ENCODE measurements at places on chromosomes 16 and 17.

DNA sequence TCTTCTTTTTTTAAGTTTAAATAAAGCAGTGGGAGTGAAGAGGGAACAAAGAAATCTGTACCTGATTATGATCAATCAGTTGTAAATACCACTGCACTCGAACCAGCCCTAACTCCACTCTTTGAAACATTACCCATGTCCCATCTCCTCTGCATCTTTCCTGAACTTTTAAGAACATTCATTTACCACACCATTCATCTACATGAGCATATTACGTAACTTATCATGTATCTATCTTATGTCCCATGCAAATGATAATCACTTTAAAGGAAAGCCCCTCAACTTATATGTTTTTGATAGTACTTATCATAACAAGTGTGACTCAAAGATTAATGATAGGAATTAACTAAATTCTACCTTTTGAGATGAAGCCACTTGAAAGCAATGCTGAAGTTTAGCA lies 10.7 kb upstream of the BRIP1 start:
- no peak for DNase-seq

GRCh38 chr17:29562615-29563014 lies 4.2 kb downstream of the ABHD15 start:
- DNase-seq, result no peak

DNA sequence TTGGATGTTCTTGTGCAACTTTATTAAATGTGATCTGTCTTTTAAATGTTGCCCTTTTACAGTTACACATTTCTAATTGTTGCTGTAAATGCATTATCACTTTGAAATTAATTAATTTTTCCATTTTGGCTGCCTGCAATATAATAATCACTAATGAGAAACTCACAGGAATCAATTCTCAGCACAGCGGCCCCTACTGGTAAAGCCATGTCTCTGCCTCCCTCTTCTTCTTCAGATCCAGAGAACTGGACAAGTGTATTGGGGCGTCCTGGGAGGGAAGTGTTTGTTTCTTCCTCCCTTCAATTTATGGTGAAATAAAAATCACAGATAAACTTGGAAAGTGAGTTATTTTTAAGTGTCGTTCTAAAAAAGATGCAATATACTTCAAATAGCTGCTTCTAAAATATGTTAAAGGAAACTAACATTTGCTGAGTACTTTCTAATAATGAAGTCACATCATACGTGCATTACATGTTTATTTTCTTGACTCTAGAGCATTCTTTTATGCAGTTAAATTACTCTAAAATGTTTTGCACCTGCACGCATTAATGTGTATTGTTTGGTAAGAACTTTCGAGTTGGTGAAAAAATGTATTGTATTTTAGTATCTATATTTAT lies 338.0 kb downstream of the WWOX start:
- DNase-seq, result peak; percentile 8

GRCh38 chr16:17474037-17474436 lies 3.3 kb upstream of the XYLT1 start:
- no peak for DNase-seq

DNA sequence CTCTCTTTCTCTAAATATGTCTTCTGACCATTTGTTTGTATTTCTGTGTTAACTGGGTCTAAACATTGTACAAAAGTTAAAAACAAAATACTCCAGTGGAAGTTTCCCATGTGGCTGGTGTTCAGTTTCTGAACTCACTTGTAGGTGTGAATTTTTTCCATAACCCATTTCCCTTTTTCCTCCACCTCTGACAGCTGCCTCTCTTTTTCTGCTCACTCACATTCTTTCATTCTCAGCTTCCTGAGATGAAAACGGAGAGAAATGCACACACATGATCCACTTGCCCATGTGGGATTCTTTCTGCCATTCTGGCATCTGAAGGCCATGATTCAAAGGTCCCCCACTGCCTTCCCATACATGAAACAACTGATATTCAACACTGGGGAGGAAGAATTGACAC lies 41.1 kb upstream of the ACSM2B start:
- DNase-seq, result no peak

GRCh38 chr16:787978-788398 lies at the start of gene RPUSD1:
Gene RPUSD1 (minus strand): TSS chr16:788381. CDS start chr16:787737, 644 bp downstream.
- DNase-seq, result no peak

GRCh38 chr17:41621916-41622315 lies 2.5 kb downstream of the KRT17 start:
- DNase-seq, result no peak

GRCh38 chr17:80451104-80451775 lies 25.2 kb downstream of the NPTX1 start:
- DNase-seq, result no peak

DNA sequence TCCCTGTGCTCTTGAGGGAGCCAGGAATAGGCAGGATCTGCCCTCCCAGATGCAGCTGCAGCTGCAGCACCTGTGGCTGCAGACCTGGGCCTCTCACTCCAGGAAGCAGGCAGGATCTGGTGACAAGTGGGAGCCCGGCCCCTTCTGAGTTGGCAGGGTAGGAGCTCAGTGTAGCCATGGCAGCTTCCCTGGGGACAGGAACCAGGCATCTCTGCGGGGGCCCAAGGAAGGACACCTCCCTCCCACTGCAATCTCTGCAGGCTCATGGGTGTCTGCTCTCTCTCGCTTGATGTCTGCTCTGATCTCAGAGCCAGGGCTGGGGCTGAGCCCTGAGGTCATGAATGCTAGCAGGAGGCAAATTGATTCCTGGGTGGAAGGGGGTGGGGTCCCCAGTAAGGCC lies 592.5 kb upstream of the CA10 start:
- no peak for DNase-seq

DNA sequence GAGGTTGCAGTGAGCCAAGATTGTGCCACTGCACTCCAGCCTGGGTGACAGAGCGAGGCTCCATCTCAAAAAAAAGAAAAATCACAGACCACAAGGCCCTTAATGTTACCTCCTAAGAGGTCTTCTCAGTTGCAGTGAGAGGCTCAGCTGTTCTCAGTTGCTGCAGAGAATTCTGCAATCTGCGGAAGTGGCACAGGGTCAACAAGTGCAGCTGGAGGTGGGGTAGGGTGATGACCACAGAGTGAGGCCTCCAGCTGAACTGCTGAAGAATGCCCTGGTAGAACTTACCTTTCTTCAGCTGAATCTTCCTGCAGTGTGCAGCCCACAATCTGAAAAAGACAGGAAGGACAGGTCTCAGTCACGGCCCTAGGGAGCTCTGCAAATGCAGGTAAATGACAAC lies 26.3 kb downstream of the CNTNAP1 start:
- DNase-seq, result no peak

- DNase-seq, result no peak
These were observed 71.9 kb downstream of the RBBP6 start for GRCh38 chr16:24611310-24611709.

Measured in stimulated activated CD4-positive, alpha-beta T cell treated with anti-CD3 and anti-CD28 coated beads, Interleukin-1b, Interleukin-23, amount 100 ng/mL, for 1 hour (primary cell).